ENCODE measurements at places on chromosomes 2 and 18.

GRCh38 chr18:76391038-76391437 is 104.0 kb downstream of the ZNF516 start:
- DNase-seq = no peak

DNA sequence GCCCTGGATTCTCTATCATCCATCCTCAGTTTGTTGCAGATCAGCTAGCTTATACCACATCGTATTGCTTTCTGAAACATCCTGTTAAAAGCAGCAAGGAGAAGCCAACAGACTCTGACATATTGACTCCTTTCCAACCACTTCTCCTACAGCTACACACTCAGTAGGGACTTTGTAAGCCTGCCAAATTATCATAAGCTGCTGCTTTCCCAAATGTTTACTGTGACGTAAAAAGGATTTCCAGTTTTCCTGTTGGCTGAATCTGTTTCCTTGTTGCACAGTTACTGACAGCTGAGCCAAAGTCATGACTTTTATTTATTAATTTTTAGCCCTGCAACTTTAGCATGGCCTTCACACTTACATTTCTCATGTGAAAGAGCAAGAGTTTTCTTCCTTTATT is 294.3 kb downstream of the KCNJ3 start:
- no peak for DNase-seq

DNA sequence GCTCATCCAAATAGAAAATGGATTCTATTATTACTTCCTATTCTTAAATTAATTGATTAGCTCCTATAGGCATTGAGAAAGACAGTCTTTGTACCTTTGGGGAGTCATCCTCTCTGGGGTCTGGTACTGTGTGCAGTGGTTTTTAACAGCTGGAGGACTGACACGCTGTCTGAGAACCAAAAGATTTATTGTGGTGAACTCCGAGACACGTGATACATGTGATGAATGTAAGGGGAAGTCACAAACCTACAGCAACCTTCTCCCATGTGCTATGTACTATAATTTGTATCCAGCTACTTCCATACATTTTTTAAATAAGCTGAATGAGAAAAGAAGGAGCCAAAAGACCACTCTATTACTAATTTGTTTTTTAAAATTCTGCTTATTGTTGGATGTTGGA is 133.7 kb downstream of the GALNT3 start:
- DNase-seq = no peak

GRCh38 chr2:56449449-56449860 is 265.7 kb downstream of the CCDC85A start:
- DNase-seq = no peak

DNA sequence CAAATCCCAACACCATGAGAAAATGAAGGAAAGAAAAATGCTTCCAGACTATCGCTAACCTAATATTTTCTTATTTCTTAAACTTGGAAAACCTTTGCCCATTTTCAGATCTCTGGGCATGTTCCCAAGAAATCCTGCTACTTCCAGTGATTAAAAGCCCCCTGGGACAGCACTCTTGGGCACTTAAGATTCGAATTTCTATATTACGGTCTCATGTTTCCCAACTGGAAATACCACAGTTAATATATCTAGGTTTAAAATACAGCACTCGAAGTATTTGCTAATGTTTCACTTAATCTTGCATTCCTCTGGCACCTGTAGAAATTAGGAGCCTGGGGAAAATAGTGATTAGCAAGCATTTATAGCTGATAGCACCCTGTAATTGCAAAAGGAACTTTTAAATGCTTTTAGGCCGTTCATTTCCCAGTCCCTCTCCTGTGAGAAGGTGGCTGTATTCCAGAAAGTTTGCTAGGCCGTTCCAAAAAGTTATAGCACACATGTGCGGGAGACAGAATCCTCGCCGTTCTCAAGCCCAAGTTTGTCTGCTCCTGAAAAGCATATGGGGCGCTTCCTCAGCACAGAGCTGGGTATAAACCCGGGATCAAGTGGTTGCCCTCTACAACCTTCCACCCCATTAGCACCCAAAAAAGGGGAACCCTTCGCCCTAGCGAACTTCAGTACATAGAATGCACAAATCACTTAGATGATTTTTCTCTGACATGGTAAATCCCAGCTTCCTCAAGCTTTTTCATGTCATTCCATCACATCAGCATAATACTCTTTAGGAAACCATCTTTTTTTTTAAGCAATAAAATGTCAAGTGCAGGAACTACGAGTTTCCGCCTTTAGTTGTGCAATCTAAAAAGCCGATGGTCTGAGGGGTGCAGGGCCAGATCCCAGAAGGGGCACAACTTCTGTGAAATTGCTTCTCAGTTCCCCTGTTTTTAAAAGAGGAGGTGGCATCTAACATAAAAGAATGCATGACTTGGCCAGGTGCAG is 60.6 kb downstream of the DIPK1C start:
- DNase-seq = no peak
